ENCODE measurements at places on chromosomes 7 and 10.
A peak's percentile ranks its signal among the peaks of the same experiment; 100 is the strongest.

DNA sequence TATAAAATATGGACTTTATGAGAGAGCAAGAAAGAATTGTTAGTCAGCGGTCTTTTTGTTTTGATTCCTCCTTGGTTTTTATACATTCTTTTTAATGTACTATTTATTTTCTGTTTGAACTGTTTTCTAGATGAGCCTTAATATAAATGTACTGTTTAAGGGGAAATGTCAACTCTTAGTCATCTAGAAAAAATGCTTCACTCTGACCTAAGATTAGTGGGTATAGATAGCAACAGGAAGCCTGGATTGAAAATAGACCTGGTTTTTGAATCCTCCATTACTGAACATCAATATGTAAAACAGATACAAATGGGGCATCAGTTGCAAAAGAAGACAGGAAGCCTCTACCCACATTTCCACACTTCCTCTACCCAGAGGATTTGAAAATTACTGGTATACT lies 87.8 kb downstream of the CHRM2 start:
- peaks cover 80% of the 10 kb centered on the region for H3K4me1 ChIP-seq
- peak overlapping the region; percentile 88 for H3K27ac ChIP-seq
- H3K4me3 ChIP-seq: no peak overlapping the region
- H3K36me3 ChIP-seq: peaks cover 13% of the 10 kb centered on the region
- H3K27me3 ChIP-seq: no peaks in the 10 kb centered on the region

- H3K27ac ChIP-seq: no peak overlapping the region
- no peaks in the 10 kb centered on the region for H3K4me1 ChIP-seq
- no peak overlapping the region for H3K4me3 ChIP-seq
These were observed 1392.4 kb upstream of the CELF2 start for GRCh38 chr10:9625304-9625703.

GRCh38 chr7:75534727-75535307 lies 42.7 kb downstream of the SPDYE5 start:
- H3K4me3 ChIP-seq: peak overlapping the region; percentile 67
- H3K27ac ChIP-seq: peak overlapping the region; percentile 71
- peaks cover 28% of the 10 kb centered on the region for H3K36me3 ChIP-seq
- DNase-seq: peak; percentile 78

DNA sequence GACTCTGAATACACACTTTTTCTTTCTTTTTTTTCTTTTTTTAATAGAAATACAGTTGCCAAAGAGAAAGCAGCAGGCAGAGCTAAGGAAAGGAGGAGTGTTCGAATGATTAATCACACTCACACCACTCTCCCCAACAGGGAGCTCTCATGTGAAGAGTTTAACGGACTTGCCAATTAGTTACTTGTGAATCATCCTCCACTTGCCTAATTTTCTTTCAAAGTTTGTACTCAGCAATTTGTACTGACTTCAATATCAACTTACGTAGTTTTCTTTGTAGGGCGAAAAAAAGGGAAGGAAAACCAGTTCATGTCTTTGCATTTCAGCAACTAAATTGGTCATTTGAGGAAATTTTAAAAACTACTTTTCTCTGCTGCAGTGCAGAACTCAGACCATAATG lies 109.2 kb downstream of the PIP4K2A start:
- peak overlapping the region; percentile 69 for H3K27ac ChIP-seq
- peaks cover 57% of the 10 kb centered on the region for H3K4me1 ChIP-seq
- H3K27me3 ChIP-seq: peaks cover 3% of the 10 kb centered on the region
- DNase-seq: peak; percentile 47

GRCh38 chr10:1379601-1380000 lies 323.4 kb downstream of the WDR37 start:
- peaks cover 15% of the 10 kb centered on the region for H3K36me3 ChIP-seq
- no peaks in the 10 kb centered on the region for H3K4me1 ChIP-seq
- no peak overlapping the region for H3K4me3 ChIP-seq
- no peaks in the 10 kb centered on the region for H3K27me3 ChIP-seq
- no peak overlapping the region for H3K27ac ChIP-seq

- no peak overlapping the region for H3K27ac ChIP-seq
- H3K27me3 ChIP-seq: no peaks in the 10 kb centered on the region
- H3K4me1 ChIP-seq: peaks cover 13% of the 10 kb centered on the region
- H3K36me3 ChIP-seq: no peaks in the 10 kb centered on the region
- DNase-seq: no peak
These were observed 47.7 kb upstream of the STRIP2 start for GRCh38 chr7:129386506-129386905.

- H3K36me3 ChIP-seq: no peaks in the 10 kb centered on the region
- no peaks in the 10 kb centered on the region for H3K27me3 ChIP-seq
- H3K27ac ChIP-seq: no peak overlapping the region
These were observed 132.8 kb downstream of the POLR1F start for GRCh38 chr7:19575909-19576557.

- no peak for DNase-seq
- peaks cover 22% of the 10 kb centered on the region for H3K36me3 ChIP-seq
- peak overlapping the region; percentile 54 for H3K27ac ChIP-seq
These were observed 10.9 kb downstream of the CUL2 start for GRCh38 chr10:35079265-35079664.

DNA sequence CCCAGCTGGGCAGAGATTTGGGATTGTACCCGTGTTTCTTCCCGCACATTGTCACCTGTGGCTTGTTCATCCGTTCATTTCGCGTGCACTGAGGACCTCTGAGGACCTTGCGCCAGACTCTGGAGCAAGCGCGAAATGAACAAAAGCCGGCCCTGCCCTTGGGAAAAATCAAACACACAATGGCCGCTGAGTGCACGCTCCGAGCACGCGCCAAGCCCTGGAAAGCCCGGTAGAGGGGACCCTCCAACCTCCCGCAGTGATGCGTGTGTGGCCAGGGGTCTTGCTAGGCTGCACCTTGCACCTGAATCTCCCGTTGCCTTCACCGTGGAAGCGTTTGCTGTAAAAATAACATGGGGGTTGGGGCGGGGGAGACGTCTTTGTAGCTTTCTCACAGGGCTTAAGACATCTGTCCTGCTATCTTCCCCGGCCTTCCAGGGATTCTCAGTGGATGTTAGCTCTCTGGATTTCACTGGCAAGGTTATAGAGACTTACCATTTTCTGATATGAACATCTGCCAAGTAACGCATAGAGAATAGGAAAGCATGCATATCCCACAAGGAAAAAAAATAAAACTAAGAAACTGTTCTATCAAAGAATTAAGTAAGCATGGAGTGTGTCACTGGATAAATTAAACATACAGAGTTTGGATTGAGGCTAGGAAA lies 37.3 kb downstream of the ZNF777 start:
- no peak overlapping the region for H3K27ac ChIP-seq
- H3K4me3 ChIP-seq: no peak overlapping the region
- no peaks in the 10 kb centered on the region for H3K36me3 ChIP-seq
- DNase-seq: no peak

DNA sequence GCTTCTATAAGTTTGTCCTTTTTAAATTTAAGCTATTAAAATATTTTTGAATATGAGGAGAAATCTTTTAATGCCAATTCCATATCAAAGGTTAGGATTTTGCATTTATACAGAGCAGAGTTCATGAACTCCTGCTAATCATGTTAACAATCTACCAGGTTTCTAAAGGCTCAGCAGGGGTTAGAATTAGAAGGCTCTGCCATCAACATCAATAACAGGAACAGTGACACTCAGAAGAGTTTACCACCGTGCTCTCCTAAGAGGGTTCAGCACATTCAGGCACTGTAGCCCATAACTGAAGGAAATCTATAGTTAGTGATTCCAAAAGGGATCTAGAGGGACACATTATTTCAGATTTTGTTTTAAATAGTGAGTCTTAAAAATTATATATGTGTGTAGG lies 100.1 kb downstream of the HOXA1 start:
- H3K27me3 ChIP-seq: peaks cover 10% of the 10 kb centered on the region
- no peak overlapping the region for H3K27ac ChIP-seq
- H3K4me3 ChIP-seq: no peak overlapping the region
- H3K4me1 ChIP-seq: no peaks in the 10 kb centered on the region
- DNase-seq: no peak

DNA sequence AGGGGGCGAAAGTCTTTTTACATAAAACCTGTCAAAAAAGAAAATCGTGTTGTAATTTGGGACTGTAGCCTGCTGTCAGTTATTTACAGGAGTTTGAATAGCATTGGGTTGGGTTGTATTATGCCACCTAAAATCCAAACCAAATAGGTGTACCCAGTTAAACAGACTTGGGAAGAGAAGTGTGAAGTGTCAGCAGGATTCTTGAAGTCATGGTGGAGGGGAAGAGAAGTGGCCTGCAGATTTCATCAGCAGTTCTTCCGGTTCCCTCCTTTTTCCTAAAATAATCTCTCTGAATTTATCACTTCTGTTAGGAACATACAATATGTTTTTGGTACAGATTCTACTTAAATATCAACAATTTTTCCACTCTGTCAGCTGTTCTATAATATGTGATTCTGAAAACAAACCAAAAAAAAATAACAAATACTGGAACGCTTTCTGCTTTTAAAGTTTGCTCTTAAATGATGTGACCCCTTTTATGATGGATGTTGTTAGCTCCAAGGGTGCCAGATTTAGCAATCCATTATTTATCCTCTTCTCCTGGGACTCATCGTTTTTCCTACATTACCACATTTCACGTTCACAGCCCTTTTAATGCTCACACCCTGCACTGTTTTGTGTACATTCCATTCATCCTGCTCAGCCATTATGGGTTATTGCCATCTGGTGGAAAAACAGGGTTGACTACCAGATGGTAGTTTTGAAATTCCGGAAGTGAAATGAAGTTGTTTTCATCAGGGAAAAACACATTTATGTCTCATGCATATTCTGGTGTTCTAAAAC lies 18.7 kb upstream of the ARHGAP12 start:
- DNase-seq: peak; percentile 85
- peak overlapping the region; percentile 67 for H3K4me3 ChIP-seq
- H3K27me3 ChIP-seq: no peaks in the 10 kb centered on the region
- H3K27ac ChIP-seq: peak overlapping the region; percentile 47
- no peaks in the 10 kb centered on the region for H3K36me3 ChIP-seq
- peaks cover 46% of the 10 kb centered on the region for H3K4me1 ChIP-seq

DNA sequence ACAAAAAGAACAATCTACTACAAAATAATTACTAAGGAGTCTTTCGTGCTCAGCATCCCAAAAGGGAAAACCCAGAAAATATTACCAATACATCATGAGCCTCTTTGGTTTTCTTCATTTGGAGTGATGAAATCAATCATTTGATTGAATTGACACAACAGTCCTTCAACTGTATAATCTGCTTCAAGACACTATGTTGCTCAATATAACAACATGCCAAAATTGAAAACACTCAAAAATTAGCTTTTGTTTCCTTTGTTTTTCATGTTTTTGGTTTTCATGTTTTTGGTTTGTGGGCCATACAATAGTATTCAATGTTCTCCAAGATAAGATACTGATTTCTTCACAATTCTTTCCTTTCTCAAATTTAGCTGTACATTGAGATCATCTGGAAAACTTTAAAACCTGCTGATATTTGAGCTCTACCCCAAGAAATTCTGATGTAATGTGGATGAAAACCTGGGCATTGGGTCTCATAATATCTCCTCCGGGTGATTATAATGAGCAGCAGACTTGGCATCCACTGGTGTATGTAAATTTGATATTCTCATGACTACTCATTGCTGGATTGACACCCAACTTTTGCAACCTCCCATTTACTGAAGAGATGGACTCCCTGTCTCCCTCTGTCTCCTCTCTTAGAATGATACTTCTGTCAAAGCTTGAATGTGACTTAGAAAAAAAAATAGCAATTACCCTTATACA lies 4.6 kb downstream of the SOSTDC1 start:
- DNase-seq: no peak
- no peak overlapping the region for H3K27ac ChIP-seq
- no peaks in the 10 kb centered on the region for H3K36me3 ChIP-seq
- peaks cover 5% of the 10 kb centered on the region for H3K27me3 ChIP-seq
- H3K4me3 ChIP-seq: no peak overlapping the region
- H3K4me1 ChIP-seq: no peaks in the 10 kb centered on the region

DNA sequence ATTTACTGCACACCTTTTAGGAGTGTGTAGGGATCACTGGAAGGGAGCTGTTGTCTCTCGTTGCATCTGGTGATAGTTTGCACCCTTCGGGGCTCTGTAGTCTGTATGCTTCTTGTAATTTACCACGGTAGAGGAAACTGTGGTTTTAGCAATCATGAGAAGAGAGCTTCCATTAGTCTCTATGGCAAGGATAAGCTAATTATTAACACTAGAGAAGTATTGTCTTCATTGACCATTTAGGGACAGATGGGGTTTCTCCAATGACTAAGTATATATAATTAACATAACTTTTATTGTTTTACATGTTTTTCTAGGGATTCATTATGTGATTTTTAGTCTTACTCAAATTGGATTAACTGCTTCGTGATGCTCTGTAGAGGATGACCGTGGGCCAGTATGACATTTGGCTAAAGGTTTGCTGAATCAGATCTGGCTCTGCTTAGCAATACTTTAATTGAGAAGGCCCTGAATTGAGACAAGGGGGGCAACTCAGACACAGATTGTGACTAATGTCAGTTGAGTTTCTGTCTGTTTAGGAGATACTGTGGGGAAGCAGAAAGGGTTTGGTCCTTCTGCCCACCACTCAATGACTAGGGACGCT lies 8.7 kb downstream of the SLC18A2 start:
- no peak for DNase-seq
- H3K27ac ChIP-seq: no peak overlapping the region
- peaks cover 9% of the 10 kb centered on the region for H3K4me1 ChIP-seq
- peaks cover 39% of the 10 kb centered on the region for H3K27me3 ChIP-seq
- H3K36me3 ChIP-seq: no peaks in the 10 kb centered on the region

GRCh38 chr7:108149908-108150307 lies 19.7 kb upstream of the LAMB4 start:
- H3K36me3 ChIP-seq: no peaks in the 10 kb centered on the region
- H3K27me3 ChIP-seq: peaks cover 21% of the 10 kb centered on the region
- DNase-seq: no peak
- H3K4me3 ChIP-seq: no peak overlapping the region

DNA sequence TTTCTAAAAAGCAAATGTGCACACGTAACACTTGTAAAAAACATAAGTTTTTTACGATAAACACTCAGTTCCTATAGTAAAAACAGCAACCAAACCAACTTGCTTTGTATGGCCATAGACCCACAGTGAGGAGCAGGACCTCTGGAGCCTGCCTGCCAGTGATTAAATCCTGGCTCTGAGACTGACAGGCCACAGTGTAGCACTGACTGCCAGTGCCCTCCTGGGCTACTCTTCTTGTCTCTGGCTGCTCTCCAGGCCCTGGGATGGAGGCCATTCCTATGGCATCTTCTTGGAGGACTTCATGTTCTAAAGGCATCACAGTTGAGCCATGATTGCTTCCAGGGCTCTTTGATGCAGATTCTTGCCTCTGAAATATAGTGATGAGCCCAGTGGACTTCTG lies 22.7 kb upstream of the TMEM254 start:
- peaks cover 6% of the 10 kb centered on the region for H3K27me3 ChIP-seq
- no peaks in the 10 kb centered on the region for H3K4me1 ChIP-seq
- no peak for DNase-seq

DNA sequence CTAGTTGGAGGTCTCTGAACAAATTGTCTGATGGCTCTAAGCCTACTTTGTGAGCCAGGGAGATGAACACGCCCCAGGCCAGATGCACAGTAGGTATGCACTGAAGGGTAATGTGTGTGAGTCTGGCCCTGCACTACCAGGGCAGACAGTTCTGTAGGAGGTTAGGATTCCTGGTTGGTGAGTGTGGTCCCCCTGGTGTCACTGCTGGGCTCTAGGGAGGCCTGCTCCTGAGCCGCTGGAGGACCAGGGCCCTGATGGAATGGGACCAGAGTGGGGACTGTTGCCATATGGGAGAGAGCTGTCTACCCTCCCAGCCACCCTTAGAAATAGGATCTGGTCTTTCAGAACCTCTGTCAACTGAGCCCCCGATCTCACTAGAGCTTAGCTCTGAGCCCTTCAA lies 42.0 kb downstream of the CDH23 start:
- H3K4me3 ChIP-seq: no peak overlapping the region
- no peaks in the 10 kb centered on the region for H3K36me3 ChIP-seq
- peaks cover 50% of the 10 kb centered on the region for H3K27me3 ChIP-seq
- no peak for DNase-seq
